ENCODE measurements at places on chromosomes 5 and 9.

DNA sequence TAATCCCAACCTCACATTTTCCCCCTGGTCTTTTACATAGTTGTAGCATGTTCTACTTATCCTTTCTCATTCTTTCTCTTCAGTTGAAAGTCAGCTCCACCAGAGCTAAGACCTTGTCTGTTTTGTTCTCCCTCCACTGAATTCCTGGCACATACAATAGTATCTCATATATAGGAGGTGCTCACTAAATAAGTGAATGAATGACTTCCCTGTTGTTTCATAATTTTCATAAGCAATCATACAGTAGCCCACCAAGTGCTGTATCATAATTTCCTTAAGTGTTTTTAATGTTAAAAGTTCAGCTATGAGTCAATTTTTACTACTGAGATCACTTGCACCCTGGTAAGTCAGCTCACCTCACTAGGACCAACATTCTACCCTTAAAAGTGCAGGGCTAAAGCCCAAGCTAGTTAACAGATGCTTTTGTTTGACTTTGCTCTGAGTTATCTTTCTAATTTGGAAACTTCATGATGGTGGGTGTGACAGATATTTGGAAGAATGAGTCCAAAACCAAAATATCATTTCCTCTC is 27.6 kb downstream of the TMEM245 start:
- no peak for DNase-seq

- DNase-seq = no peak
These were observed 153.9 kb downstream of the MARCHF11 start for GRCh38 chr5:16025681-16026080.

DNA sequence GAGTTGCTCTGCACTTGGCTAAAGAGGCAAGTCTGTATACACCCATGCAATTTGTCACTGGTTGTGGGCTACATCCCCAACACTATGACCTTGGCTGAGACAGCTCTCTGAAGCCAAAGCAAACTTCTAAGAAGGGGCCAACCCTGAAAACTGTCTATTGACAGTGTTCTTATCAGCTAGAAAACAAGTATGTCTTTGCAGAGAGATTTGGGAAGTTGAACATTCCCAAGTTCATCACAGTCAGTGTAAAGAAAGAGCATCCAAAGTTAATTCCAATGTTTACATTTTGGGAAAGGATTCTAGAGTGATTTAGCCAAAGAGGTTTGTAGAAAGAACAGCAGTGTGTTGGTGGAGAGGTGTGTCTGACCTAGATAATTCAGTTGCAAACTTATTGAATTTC is 711.1 kb upstream of the CHD1 start:
- no peak for DNase-seq

DNA sequence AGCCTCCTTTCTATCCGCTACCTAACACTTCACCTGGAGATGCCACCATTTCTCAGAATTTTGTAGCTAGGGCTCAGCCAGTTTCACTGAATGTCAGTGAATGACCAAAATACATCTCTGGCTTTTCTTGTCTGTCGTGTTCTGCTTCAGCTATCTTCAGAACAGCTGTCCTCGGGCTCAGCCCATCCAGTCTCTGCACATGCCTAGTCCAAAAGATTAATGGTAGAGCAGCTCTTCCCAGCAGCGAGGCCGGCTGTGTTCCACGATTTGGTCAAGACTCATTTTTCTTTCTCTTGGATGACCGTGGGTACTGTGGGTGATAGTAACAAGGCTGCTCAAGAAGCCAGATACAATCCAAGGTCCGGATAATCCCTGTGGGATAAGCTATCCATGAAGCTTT is 342.8 kb downstream of the GABRG2 start:
- no peak for DNase-seq

- no peak for DNase-seq
These were observed 83.7 kb upstream of the IL12B start for GRCh38 chr5:159414021-159414420.

DNA sequence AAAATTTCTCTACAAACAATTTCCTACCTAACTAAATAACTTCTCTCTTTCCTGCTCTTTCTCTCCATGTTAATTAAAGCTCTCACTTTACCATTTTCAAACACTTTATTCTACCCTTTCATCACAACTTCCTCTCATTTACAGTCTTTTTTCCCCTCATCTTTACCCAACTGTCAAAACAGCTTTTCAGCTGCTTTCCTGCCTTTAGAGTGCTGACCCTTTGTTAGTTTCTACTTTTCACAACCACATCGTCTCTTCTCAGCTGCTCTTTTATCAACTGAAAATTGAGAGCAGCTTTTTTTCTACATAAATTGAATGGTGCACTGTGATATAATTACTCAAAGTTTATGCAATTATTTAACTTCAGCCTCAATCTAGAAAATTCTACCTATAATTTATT is 3.1 kb upstream of the HOMER1 start:
- DNase-seq = no peak

DNA sequence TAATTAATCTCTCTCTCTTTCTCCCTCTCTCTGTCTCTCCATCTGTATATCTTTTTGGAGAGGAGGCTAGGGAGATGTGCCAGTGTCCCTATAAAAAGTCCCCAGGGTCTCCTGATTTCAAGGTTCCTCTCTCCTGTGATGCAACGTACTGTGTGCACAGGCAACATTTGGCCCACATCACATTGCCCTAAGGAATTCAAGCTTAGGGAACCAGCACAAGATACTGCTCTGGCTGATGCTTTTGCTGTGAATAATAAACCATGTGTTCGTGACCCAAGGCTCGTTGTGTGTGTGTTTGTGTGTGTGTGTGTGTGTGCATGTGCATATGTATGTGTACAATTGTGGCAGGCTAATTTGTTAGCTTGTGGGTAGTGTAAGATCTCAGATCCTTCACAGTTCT is 9.7 kb downstream of the SPATA9 start:
- no peak for DNase-seq

DNA sequence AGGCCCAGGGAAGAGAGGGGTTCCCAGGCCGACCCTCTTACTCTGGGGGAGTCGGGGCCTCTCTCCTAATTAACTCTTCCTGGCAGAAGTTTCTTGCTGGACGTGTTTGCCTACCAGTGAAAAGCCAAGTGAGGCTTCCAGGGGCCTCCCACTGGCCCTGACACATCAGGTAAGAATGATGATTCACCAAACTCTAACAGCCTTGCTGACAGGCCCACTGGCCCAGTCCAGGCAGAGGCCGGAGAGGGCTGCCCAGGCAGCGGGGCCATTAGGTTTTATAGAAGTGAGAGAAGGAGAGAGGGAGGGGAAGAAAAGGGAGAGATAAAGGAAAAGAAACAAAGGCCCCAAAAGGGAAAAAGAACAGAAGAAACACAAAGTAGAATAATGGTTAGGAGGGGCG is 50.8 kb upstream of the FOXE1 start:
- no peak for DNase-seq

DNA sequence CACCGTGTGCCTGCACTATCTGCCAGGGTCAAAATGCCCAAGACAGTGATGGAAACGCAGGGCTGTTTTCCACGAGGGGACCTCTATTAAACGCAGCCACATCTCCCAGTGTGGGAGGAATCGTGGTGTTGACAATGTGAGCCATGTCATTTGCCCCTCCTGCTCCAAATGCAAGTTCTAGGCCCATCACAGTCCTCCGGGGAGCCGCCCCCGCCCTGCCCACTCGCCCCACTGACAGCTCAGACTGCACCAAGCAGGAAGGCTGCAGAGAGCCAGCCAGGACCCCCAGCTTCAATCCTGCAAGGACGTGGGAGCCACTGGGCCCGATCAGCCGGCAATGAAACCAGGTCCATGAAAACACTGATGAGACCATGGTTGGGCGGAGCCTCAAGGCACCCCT is 85.9 kb downstream of the VAV2 start:
- no peak for DNase-seq

DNA sequence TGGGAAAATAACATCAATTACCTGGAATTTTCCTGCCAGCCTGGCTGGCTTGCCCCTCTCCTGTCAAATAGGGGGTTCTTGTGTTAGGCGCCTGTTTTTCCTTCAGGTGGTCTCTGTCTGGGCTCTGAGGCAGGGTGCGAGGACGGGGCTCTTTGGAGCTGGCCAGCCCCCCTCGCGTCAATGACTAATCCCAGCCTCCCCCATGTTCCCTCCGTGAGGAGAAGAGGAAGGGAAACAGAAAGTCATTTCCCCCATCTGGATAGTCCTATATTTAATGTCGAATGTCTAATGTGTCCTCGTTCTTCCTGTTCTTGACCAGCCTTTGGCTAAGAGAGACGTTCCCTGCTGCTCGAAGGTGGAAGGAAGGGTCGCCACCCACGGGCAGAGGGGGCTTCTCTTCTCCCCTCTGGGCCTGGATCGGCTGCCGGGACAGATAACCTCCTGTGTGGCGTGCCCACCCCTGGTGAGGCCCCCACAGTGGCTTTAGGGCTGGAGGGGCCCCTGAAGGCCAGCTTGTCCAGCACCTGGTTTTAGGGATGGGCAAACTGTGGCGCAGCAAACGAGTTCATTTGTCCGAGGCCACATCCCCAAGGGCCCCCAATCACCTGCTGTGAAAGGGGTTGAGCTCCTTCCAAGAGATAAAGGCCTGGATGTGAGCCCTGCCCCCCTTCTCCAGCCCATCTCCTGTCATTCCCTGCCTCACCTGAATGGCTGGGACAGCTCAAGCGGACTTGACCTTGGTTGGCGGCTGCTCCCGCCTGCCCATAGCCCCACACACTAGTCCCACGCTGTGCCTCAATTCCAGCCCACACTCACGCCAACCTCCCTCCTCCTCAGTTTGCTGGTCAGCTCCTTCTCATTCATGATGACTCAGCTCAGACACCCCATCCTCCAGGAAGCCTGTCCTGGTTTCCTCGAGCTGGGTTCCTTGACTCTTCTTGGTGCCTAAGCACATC is 35.9 kb upstream of the UNC5A start:
- DNase-seq = no peak

- no peak for DNase-seq
These were observed 29.8 kb downstream of the CORO2A start for GRCh38 chr9:98162613-98163012.

DNA sequence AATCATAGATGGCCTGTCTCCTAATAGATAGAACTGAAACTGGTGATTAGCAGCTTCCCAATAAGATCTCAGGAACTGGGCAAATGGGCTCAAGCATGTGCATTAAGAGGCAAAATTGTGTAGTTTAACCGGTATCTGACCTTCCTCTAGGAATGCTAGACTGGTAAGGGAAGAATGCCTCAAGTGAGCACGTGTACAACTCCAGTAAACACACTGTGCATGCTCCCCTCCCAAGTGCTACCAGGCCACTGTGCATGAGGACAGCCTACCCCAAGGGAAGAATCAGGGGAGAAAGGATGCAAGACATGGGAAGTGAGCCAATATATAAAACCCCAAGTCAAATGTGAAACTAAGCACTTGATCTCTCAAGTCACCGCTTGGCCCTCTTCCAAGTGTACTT is 1157.4 kb upstream of the CDH18 start:
- no peak for DNase-seq

DNA sequence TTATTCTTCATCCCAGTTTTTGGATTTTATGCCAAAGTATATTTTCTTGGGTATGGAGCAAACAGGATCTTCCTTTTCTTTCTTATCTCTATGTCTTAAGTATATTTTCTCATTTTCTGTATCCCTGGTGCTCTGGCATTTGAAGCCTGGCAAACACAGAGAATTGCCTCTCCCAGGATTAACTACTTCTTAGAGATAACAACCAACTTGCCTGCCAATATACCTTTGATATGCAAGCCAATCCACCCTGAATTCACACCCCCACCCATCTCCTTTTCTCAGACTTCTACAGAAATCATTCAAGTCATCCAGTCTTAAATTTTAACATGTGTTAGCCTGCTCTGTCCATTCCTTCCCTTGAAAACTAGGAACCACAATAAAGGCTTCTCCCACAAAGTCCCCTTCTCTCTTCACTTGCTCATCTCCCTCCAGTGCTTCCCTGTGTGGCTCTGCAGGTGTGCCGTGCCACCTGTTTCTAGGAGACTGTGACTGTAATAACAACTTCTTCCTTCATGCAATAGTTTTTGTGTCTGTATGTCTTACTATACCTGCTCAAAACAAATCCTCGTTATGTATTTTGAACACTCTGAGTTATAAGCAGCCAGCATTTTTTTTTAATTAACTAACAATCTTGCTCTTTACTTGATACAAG is 649.7 kb upstream of the RIOK2 start:
- DNase-seq = no peak

DNA sequence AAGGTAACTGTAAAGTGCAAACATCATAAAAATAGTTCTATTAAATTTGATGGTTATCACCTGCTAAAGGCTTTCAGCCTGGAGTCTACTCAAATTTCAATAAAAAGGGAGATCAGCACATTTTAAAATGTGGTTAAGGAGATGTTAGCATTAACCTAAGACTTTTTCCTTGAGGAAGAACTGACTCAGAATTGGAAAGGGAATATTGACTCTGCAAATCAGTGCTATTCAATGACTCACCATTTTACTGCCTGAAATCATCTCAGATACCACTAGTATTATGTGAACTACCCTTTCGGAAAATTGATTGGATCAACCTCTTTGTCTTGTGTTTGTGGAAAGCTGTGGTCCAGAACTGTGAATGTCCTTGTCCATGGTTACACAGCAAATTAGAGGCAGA is 113.3 kb downstream of the ADRB2 start:
- DNase-seq = no peak

GRCh38 chr5:6506611-6507010 is 58.0 kb downstream of the UBE2QL1 start:
- no peak for DNase-seq

- peak; percentile 39 for DNase-seq
These were observed 43.4 kb upstream of the KIAA1958 start for GRCh38 chr9:112443200-112443599.

DNA sequence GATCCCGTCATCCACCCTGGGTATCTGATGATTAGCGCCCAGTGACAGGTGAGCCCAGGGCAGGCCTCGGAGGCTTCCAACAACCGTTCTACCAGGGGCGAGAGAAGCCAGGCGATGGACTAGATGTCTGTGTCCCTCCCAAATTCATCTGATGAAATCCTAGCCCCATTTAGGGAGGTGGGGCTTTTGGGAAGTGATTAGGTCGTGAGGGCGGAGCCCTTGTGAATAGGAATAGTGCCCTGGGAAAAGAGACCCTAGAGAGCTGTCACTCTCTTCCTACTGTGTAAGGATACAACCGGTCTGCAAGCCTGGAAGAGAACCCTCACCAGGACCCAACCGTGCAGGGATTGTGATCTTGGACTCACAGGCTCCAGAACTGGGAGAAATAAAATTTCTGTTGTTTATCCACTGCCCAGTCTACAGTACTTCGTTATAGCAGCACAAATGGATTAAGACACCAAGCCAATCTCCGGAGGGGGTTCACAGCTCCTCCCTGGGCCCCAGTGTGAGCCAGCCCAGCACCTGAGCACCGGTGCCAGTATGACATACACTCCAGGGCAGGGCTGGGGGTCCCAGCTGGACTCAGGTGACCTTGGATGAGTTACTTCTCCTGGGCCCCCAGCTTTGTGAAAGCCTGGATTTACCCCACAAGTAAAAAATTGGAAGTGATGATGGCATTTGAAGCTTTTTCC is 162.2 kb downstream of the DAB2IP start:
- DNase-seq = no peak
